ENCODE measurements at places on chromosomes 5 and 9.

DNA sequence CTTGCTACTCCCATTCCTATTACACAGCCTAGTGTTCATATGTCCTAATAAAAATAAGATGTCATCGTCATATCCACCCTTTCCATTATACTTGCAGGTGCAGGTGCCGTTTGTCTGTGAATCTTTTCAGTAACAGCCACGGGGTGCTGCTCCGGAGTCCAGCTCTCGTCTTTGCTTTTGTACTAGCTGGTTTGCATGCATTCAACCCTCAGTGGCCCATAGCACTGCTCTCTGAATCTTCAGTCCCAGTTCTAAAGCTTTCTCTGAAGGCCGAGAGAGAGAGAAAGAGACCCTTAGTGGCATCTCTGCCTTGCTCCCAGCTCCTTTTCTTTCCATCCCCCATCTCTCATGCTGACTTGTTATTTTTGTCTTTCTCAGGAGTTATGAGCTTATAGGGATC is 468.5 kb downstream of the TMEM232 start:
- no peak for DNase-seq

DNA sequence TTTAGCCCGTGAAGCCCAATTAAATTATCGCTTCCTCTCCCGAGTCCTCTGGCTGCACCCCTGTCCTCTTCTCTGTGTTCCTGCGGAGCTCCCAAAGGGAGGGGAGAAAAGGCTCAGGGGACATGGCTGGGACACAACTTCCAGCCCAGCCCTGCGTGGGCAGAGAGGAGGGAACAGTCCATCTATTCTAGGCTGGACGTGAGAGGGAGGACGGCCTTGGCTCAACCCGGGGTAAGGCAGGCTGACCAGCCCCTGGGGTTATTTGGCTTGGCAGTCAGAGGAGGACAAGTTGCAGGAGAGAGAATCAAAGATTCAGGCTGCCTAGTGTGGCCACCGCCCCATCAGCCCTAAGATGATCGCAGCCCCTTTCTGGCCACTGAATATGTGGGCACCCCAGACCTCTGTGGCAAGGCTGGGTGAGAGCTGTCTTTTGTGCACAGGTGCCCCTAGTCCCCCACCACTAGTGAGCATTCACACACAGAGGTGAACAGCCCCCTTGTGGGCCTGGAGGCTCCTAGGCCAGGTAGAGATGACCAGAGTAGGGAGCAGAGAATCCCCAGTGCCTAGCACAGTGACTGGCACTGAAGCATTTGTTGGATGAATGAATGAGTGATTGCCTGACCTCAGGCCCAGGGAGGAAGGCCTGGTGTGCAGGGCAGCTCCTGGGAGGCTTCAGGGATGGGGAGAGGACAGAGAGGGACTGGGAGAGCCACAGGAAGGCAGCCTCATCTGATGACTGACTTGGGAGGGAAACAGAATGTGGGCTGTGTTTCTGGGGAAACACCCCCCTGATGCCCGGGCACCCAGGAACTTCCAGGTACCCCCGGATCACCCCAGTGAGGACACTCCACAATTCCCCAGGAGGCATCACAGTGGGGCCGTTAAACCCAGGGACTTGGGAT is 133.9 kb downstream of the C9orf50 start:
- no peak for DNase-seq

DNA sequence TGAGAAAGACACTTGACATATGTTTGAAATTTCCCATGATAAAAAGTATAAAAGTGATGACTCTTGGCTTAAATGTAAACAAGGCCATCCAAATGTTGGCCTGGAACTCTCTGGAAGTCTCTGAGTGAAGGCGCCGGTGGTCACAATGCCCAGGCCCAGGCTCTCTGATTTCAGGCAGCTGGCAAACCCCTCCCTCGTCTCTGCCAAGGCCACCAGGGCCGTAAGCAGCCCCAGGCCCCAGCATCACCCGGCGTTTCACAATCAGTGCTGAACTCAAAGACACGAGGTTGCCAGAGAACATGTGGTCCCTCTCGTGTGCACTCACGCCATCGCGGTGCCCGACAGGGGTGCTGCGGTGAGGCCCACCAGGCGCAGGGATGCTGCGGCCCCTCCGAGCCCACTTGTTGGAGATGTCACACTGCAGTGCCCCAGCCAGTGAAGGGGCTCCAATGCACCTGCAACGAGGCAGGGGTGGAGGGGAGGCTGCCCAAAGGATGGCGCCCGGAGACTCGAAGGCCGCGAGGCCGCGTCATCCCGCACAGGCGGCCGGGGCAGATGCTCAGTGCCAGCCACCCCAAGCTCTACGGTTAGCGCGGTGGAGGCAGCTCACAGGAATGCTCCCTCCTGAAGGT is 15.0 kb downstream of the LPCAT1 start:
- no peak for DNase-seq

- no peak for DNase-seq
Observed at GRCh38 chr5:174108745-174109144, 63.2 kb downstream of the NSG2 start.

DNA sequence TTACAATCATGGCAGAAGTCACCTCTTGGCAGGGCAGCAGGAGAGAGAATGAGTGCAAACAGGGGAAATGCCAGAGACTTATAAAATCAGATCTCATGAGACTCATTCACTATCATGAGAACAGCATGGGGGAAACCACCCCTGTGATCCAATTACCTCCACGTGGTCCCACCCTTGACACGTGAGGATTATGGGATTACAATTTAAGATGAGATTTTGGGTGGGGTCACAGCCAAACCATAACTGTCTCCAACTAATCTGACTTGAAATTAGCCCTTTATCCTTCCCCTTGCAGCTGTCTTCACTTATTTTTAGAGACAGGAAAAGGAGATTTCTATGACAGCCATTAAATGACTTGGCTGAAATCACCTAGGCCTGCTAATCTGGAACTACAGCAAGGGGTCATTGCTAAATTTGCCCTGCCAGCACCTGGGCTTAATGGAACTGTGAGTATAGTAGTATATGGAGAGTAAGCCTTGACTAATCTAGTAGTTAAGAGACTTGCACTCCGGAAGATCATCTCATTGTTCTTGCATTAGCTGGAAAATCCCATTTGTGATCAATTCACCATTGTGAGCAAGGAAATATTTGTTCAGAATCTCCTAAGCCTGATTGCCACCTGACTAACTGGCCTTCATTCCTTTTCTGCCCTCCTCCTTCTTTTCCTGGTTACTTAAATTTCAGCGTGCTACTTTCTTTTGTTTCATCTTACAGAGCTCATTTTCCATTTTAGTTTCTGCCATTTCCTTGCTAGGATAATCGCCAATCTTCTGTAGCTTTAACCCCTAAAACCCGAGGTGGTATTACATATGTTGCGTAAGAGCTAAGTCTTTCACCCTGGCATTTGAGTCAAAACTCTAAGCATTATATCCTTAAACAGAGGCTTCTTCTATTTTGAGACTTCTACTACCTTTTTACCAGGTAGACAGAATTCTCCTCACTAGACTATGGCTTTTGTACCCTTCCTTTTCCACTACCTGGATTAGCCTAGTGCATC is 65.3 kb upstream of the RUSC2 start:
- no peak for DNase-seq

DNA sequence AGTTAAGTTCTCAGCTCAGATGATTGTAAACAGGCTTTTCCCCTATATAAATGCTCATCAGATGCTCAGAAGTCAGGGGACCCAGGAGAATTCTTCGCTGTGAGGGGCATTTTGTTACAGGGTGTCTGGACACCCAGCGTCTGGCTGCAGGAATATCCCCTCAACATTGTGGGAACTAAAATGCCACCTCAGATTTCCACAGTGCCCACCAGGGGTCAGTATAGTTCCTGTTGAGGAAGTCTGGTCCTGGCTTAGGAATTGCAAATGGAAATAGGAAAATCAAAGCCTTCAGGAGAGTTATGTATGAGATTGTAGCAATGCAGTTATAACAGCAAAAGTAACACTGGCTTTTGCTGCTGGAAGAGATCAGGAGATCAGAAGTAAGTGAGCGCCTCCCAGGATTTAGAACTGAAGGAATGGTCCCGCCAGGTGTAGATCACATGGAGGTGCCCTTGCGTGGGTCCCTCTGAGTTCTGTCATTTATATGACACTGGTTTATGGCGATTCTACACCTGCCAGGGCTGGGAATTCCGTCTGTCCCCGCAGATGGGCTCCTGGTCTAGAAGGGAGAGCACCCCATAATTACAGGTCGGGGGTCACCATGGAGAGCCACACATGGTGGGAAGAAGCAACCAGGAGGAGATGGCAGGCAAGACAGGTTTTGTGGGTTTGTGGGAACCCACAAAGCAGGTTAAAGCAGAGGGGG is 47.1 kb upstream of the CTSL start:
- no peak for DNase-seq

GRCh38 chr5:143921525-143922311 is 109.8 kb downstream of the HMHB1 start:
- no peak for DNase-seq
